ENCODE measurements at places on chromosomes 2 and 18.

- DNase-seq, result no peak
These were observed 274.7 kb downstream of the DYSF start for GRCh38 chr2:71728036-71728435.

DNA sequence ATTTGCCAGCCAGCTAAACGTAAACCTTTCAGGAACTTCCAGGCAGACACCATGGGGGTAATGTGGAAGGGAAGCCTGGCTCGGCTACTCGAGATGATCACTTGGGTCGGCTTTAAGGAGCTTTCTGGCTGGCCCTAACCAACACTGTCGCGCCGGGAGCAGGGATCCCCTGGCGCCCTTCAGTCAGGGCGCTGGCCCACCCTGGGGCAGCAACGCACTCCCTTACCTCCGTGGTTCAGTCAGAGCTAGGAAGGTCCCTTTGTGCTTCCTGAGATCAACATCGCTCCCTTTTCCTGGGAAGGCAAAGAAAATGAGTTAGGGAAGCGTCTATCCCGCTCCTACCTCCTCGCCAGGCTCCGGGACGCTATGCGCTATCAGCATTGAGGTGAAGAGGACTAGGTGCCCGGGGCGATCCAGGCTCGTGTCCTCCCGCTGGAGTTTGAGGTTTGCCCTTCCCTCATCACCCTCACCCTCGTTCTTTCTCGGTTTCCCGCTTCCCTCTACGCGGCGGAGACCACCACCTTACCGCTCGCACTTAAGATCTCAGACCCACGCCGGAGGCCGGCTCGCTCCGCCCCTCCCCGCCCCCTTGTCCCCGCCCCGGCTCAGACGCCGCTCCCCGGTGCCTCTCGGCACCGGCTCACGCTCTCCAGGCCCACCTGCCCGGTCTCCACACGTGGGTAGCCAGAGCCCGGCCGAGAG lies 449 bp upstream of the ATRAID start:
- no peak for DNase-seq

GRCh38 chr2:207729465-207729998 lies 18.1 kb downstream of the CCNYL1 start:
- no peak for DNase-seq

- DNase-seq, result no peak
These were observed 9.9 kb downstream of the EPAS1 start for GRCh38 chr2:46306988-46307655.

- DNase-seq, result no peak
These were observed 198.9 kb downstream of the BCL2 start for GRCh38 chr18:63120620-63121019.

GRCh38 chr18:75344161-75344560 lies 83.3 kb downstream of the SMIM21 start:
- DNase-seq, result no peak

DNA sequence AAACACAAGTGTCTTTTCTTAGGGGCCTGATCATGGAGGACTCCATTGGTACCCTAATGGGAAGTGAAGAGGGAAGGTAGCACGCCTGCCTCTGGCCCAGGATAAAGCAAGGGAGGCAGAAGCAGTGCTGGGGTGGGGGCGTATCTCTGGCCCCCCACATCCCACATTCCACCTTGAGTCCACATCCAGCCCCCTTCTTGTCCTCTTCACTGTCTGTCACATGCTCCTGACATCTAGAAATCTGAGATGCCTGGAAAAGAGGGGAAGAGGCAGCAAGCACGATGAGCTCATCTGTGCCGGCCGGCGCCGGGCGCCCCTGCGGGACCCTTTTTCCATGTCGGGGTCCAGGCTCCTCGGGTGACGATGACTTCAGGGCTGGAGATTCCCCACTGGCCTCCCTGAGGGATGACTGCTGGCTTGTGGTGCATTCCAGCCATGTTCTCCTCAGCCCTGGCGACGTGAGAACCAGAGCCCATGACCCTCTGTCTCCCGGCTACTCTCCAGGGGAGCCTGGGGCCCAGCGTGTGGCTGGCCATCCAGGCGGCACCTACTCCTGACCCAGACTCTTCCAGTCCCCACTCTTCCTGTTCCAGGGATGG lies 277.5 kb downstream of the DYSF start:
- no peak for DNase-seq

- no peak for DNase-seq
These were observed 326.9 kb downstream of the SLC4A3 start for GRCh38 chr2:219954331-219954730.

GRCh38 chr2:160522951-160523710 lies 29.5 kb upstream of the RBMS1 start:
- no peak for DNase-seq

GRCh38 chr2:46334389-46335271 lies 37.4 kb downstream of the EPAS1 start:
- no peak for DNase-seq

DNA sequence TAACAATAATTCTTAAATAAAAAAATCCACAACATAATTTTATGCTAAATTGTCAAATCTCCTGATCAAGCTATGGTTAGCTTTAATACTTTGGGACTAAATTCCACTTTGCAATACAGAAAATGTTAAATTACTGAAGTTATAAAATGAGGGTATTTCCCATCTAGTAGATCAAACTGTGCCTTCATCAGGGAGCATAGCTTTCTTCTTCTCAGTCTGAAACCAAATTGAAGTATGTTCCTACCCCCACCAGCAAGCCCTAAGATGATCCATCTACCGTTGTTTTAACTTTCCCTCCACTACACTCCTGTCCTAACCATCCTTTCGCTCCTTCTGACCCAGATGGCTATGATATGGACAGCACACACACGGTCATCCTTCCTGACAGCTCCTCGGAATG lies 24.4 kb upstream of the STK17B start:
- no peak for DNase-seq

DNA sequence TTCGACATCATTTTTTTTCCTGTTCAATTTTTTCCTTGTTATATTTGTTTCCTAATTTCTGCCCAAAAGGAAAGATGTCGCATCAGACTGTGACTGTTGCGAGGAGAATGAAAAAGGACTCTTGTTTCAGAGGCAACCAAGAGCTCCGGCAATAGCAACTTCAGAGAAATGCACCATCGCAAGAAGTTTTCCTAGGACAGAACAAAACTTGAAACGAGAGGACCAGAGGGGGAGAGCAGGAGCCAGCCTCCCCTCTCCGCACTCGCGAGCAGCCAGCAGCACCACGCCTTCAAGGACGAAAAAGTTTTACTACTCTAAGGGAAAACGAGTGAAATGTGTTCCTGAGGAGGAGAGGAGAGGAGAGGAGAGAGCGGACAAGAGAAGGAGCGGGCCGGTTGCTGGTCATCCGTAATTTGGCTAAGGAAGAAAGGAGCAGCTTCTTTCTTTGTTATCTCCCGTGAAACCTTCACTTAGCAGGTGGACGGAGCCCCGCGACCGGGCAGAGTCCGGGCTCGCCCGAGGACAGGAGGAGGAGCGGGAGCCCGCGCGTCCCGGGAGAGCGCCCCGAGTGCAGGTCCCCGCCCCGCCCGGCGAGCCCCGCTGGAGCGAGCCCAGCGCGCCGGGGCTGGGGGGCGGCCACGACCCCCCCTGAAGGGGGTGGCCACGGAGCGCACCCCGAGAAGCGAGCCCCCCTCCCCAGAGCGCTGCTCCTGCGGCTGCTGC lies 744 bp downstream of the POU3F3 start:
- no peak for DNase-seq

DNA sequence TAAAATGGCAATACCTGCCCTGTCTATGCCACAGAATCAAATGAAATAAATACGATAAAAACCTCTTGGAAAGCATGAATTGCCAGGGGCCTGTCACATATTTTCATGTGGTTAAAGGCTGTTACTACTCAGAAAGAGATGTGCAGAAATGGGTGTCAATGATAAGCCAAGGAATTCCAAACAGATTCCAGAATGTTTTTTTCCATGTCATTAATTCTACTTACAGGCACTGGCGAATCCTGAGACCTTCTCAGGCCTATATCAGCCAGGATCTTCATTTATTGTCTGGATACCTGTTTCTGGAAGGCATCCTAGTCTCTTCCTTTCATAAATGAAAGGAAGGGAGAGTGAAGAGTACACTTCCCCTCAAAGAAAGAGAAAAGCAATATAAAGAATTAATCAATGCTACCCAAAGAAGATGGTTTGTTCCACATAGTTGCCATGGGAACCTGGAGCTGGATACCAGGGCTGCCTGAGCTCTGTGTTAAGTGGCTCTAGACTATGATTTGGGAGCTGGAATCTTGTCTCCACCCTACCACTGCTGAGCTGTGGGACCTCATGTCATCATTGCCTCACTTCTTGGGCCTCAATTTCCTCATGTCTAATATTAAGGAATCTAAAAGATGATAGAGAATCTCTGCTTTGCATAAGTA lies 335.1 kb upstream of the SKOR2 start:
- no peak for DNase-seq

- no peak for DNase-seq
These were observed 296.3 kb downstream of the DYSF start for GRCh38 chr2:71749671-71750101.

DNA sequence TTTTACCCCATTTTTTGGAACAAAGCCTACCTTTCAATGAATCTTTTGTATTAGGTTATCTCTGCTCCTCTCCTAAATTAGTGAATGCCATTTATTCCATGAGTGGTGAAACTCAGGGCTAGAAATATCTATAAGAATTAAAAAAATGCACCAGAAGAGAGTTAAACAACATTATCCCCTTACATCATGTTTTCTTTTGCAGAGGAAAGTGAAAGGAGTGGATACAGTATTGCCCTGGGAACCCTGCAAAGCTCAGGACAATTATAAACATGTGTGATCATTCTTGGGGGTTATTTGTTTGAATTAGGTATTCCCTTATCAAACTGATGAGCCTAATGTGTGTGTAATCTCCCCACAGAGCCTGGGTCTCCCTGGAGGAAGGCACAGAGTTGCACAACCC lies 559.2 kb downstream of the RNF144A start:
- DNase-seq, result no peak

GRCh38 chr2:75087736-75088135 lies 111.6 kb downstream of the TACR1 start:
- no peak for DNase-seq

DNA sequence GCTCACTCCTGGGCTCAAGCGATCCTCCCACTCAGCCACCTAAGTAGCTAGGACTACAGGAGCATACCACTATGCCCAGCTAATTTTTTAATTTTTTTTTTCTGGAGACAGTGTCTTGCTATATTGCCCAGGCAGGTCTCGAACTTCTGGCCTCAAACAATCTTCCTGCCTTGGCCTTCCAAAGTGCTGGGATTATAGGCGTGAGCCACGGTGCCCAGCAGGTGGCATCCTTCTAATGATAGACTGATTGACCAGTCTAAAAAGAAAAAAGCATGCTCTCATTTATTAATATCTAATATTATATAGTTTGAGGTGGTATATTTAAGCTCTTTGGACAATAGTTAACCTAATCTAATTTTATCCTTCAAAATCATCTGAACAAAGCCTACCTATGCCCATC lies 198.6 kb downstream of the CAMKMT start:
- no peak for DNase-seq

Data from activated naive CD4-positive, alpha-beta T cell (primary cell).